ENCODE measurements at places on chromosomes 6 and 20. TPM values are rescaled to one million over a fixed set of nuclear protein-coding genes. Genes with fewer than 3 reads are reported as not detected.

The PGC gene
- not detected for total RNA-seq

The HLA-DMB gene
- 4.2 TPM for total RNA-seq

The PKHD1 gene
- 1.7 TPM for total RNA-seq

The PRDM13 gene
- total RNA-seq, result not detected

The DCDC2 gene
- total RNA-seq, result 142 TPM

The MCCD1 gene
- total RNA-seq, result not detected

The GATA5 gene
- total RNA-seq, result not detected

The MUC21 gene
- total RNA-seq, result not detected

The BPIFB4 gene
- not detected for total RNA-seq

The BMP7 gene
- 3.7 TPM for total RNA-seq

The C20orf96 gene
- total RNA-seq, result 3.9 TPM

The VGLL2 gene
- not detected for total RNA-seq

The SIM1 gene
- total RNA-seq, result 6.9 TPM

The ZC3H12D gene
- total RNA-seq, result 0.07 TPM

The GLYATL3 gene
- not detected for total RNA-seq

The C4A gene
- total RNA-seq, result 1.6 TPM

The PRR18 gene
- not detected for total RNA-seq

The ZC2HC1B gene
- not detected for total RNA-seq

The CCN6 gene
- 1.4 TPM for total RNA-seq

The SSTR4 gene
- not detected for total RNA-seq

The PNLDC1 gene
- not detected for total RNA-seq

The ADGRB3 gene
- 4.7 TPM for total RNA-seq

The NANP gene
- 8.8 TPM for total RNA-seq

The AVP gene
- not detected for total RNA-seq

The SLC17A1 gene
- total RNA-seq, result not detected

The RNF144B gene
- 6.3 TPM for total RNA-seq

The ABHD16B gene
- not detected for total RNA-seq

The C20orf173 gene
- total RNA-seq, result not detected

The RXRB gene
- 15.1 TPM for total RNA-seq

The DBNDD2 gene
- 55.2 TPM for total RNA-seq

The BPIFB1 gene
- not detected for total RNA-seq

The FRMD1 gene
- total RNA-seq, result not detected

The MBOAT1 gene
- total RNA-seq, result 10.9 TPM

The MEP1A gene
- not detected for total RNA-seq

The MLN gene
- total RNA-seq, result not detected

The CD93 gene
- 0.07 TPM for total RNA-seq

The STX11 gene
- total RNA-seq, result 0.22 TPM

The SPDEF gene
- total RNA-seq, result 0.07 TPM

The SNX5 gene
- 185 TPM for total RNA-seq

The HCK gene
- total RNA-seq, result not detected

The SYCP2 gene
- 0.29 TPM for total RNA-seq

The TAPBP gene
- 108 TPM for total RNA-seq

The SYS1 gene
- 30.3 TPM for total RNA-seq

The CLDN20 gene
- total RNA-seq, result not detected

The TBXT gene
- not detected for total RNA-seq

The C6orf58 gene
- not detected for total RNA-seq

The IL20RA gene
- total RNA-seq, result 0.22 TPM

The C20orf202 gene
- total RNA-seq, result not detected
